ENCODE measurements at places on chromosomes 6 and 20.

DNA sequence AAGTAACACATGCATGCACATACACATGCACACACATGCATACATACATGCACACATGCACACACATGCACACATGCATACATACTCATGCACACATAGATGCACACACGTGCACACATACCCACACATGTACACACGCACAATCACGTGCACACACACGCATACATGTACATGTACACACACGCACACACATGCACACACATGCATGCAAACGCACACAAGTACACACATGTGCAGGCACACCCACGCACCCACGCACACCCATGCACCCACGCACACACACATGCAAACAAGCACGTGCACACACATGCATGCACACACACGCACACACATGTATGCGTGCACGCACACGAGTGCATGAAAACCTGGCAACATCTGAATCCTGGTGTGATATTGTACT is 232.7 kb upstream of the CDH4 start:
- no peak for DNase-seq

GRCh38 chr6:40762981-40763380 is 175.8 kb upstream of the LRFN2 start:
- no peak for DNase-seq

DNA sequence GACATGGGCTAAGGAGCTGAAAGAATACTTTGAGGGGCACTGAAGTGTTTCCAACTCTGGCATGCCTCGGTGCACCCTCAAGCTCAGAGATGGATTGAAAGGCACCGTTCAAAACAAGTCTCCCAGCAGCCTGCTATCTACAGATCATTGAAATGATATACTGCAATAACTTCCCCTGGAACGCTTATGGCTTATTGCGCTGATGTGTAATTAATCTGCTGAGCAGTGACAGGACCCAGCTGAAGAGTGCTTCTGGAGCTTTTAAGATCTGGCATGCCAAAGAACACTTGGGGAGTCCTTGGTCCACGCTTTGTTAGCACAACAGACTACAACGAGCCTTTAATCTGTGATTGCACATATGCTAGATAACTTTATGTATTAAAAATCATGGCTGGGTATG is 708.2 kb downstream of the PRKN start:
- no peak for DNase-seq

DNA sequence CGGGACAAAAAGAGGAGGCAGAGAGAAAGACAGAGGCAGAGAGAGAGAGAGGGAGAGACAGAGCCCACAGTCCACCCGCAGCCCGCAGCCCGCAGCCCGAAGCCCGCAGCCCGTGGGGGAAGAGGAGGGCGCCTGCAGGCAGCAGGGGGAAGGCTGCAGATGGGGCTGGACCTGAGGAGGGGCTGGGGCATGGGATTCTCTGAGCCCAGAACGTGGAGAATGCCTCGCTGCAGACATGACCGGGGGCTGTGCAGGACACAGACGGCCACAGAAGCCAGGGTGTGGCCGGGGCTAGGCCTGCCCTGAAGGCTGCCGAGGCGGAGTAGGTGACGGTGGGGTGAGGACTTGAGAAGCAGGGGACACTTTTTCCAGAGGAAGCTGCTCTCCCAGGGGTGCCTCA is 6.5 kb upstream of the SLCO4A1 start:
- DNase-seq = no peak

DNA sequence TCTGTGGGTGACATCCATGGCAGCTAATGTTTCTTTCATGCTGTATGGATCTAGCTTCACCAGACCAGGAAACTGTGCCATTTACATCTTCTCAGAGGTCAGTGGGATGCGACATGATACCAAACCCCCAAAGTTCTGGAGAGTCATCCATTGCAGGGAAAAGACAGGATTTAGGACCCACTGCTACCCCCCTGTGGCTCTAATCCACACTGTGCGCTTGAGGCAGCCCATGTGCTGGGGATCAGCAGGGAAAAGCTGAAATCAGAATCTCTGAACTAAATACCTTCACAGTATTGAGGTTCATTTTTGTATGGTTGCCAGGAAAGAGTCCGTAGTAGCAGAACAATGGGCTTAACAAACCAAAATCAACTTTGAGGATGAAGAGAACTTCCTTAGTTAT is 164.4 kb downstream of the TMEM242 start:
- DNase-seq = no peak

DNA sequence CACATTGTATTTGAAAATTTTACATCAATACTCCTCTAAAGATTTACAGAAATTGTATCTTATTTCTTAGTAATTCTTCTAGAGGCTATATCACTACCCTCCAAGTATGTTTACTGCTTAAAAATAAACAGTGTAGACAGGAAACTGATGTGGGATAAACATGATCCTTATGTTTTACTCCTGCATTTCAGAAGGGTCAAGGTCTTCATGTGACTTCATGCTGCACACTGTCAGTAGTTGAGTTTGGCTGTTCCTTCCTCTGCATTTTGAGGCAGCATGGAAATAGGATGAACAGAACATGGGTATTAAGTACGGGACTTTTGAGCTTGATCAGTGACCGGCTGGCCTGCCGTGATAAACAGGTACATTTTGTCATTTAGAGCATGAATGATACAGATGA is 179.2 kb upstream of the FERMT1 start:
- DNase-seq = no peak

- DNase-seq = no peak
Observed at GRCh38 chr6:154329350-154330170, 27.0 kb downstream of the IPCEF1 start.

GRCh38 chr6:156448579-156448978 is 328.6 kb upstream of the ARID1B start:
- no peak for DNase-seq

- no peak for DNase-seq
Observed at GRCh38 chr6:139231206-139231605, 60.6 kb downstream of the TXLNB start.

DNA sequence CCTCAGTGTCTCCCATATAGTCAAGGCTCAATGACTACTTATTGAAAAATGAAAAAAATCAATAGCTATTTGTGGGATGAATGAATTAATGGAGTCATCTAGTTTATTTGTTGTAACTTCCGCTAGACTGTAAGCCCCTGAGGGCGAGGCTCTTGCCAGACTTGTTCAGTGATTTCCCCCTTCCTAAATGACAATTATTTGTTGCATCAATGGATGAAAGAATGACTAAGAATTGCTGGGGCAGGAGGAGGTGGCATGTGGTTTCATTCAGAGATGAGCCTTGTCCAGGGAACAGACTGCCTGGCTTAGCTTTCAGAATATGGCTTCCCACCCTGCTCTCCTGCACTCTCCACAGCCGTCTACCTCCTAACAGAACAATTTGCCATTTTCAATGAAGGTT is 1.1 kb upstream of the PRELID3B start:
- DNase-seq = no peak

GRCh38 chr6:127857051-127857637 is 43.7 kb downstream of the THEMIS start:
- DNase-seq = no peak

GRCh38 chr20:41436679-41437078 is 70.1 kb upstream of the EMILIN3 start:
- DNase-seq = no peak

DNA sequence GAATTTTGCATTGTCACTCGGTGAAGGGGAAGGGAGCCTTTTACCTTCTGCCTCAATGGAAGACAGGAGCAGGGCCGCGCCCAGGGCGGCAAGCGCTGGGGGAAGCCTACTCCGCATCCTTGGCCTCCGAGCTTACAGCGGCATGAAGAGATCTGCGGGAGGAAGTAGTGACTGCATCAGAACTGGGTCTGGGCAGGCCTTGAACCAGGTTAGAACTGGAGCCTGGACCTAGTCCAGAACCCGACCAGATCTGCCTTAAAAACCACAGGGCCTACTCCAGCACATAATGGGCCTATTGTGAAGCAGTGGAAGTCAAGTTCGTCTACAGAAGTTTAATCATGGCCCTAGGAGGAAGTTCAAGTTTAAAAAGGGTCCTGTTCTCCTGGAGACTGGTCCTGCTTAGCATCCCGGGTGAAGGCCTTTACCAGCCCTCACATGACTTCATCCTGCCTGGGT is 3.1 kb downstream of the COL12A1 start:
- no peak for DNase-seq
